ENCODE measurements at places on chromosomes 1 and 21.
A peak's percentile ranks its signal among the peaks of the same experiment; 100 is the strongest.

GRCh38 chr1:110390096-110390495, 730 bp downstream of the SLC16A4 start:
- peak; percentile 65 for DNase-seq

GRCh38 chr1:82995951-82996350, 1003.0 kb downstream of the TTLL7 start:
- DNase-seq, result no peak

DNA sequence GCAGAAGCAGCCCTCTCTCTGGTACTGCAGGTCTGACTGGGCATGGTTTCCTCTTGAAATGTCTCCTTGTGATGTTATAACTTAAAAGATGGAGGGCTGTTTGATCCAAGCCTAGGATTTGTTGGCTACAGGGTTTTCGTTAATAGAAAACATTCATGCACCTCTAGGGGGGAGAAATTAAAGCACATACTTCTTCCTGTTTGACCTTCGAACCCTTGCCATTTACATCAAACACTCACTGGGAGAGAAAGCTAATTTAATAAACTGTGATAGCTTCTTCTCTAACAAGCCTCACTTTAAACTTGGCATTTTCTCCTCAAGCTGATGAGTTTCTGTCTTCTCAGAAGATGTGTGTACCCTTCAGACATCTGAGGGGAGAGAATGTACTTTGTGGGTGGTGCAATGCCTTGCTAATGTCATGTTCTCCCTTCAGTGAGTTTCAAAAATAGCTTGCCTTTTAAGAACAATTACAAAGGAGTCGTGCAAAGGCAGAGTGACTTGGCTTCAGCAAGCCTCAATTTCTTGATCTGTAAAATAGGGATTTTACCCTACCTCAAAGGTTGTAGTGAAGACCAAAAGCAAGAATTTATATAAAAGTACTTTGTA, 20.4 kb downstream of the CACHD1 start:
- no peak for DNase-seq

DNA sequence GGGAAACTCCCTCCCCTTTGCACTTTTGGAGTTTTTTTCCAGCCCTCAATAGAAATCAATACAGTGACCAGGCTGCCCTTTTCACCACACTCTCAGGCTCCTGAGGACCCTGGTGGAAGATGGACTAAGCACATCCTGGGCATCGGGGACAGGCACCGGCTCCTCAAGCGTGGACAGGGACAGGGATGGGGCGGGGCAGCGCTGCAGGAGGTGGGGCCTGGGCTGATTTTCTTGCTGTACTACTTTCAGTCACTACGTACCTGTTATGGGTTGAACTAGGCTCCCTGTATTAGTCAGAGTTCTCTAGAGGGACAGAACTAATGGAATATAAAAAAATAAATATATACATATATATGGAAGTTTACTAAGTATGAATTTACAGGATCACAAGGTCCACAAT, 2.5 kb downstream of the MX2 start:
- no peak for DNase-seq

DNA sequence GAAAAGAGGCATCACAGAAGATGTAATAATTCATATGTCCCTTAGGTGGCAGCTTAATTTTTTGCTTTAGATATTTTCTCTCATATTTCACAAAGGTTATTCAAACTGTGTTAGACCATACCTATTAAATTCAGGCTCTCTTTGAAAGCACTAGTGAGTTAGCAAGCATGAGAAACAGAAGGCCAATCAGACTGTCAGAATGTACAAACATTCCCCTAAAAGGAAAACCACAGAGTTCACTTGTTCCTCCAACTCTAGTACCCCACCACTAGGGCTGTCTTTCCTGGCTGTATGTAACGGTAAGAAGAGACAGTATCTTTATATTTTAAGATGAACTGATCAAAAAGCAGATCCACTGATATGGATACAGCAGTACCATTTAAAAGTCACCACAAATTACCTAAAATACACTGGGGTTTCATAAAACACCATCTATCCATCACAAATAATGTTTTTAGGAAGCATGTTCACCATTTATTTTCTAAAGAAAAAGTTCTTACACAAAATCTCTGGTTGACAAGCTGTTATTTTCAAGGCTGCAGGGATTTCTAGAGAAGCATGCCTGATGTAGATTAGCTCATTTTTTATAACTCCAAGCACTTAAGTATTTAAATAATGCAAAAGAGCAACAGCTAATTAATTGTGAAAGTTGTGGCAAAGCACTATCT, 1.8 kb downstream of the ARPC5 start:
- DNase-seq, result peak; percentile 88

DNA sequence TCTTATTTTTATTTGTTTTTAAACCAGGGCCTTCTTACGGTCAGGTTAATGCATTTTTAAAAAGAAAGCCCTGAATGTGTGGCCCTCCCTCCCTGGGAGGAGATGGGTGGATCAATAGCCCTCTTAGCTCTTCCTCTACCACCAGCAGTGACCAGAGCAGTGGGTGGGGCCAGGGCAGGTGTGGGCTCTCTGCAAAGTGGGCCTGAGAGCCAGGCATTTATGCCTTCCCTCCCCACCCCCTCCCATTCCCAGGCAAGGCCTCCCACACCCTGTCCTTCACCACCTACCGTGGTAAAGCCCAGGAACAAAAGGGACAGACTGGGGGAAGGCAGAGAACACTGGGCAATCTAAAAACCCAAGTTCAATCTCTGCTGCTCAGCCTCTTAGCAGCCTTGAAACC, 63.9 kb downstream of the SSBP3 start:
- no peak for DNase-seq

GRCh38 chr1:6771441-6771769, 13.8 kb upstream of the CAMTA1 start:
- no peak for DNase-seq

DNA sequence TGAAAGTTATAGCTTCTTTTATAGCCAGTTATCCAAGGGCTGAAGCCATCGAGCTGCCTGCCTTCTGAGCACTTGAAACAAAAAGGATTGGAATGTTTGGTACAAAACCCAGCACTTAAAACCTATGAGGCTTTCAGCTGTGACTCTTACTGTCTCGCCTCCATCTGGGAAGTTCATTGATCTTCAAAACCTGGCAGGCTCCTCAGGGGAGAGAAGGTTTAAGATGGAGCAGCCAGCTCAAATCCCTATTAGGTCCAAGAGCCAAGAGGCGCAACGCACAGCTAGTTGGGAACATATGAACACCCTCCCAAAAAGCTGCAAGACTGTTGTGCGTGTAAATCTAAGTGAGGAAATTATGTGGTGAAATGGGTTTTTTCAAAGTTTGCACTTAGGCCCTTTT, 33.4 kb downstream of the BACE2 start:
- DNase-seq, result no peak

- DNase-seq, result no peak
These were observed 58.1 kb upstream of the ITPKB start for GRCh38 chr1:226797151-226797550.

DNA sequence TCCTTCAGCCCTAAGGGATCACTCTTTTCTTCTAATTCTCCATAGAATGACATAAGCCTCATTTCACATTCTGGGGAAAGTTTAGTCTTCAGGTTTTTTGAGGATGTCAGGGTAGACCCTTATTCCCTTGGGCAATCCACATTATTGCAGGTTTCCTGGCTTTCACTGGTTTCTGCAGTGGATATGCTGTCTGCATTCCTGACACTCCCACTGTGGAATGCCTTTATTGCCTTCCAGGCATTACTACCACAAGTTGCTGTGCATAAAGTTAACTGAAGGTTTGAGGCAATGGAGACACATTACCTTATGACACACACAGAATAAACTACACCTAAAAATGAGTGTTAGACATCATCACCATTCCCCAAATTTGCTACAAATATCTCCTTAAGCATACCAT, 12.7 kb downstream of the FASLG start:
- DNase-seq, result peak; percentile 58

- DNase-seq, result peak; percentile 56
These were observed 109.6 kb downstream of the SLC45A1 start for GRCh38 chr1:8427493-8427892.

GRCh38 chr1:175307160-175307559, 114.6 kb upstream of the KIAA0040 start:
- no peak for DNase-seq

- DNase-seq, result no peak
These were observed 45.5 kb downstream of the WDR64 start for GRCh38 chr1:241697640-241698018.

GRCh38 chr1:21801100-21801499, 11.0 kb upstream of the LDLRAD2 start:
- DNase-seq, result peak; percentile 46

DNA sequence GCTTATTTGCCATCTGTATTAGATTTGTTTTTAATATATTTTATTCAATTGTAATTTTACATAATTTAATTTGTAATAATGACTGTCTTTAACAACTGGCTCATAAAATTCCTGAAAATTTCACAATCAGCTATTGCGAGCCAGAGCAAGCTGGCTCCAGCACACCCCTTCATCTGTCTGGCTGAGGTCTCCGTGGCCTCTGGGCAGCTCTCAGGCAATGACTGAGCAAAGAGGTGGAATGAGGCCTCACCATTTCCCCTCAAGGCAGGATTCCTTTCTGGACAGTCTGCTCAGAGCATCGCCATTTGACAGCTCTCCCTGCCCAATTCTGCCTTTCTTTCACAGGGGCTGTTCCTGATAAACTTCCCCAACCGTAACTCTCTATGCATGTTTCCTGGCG, 5.8 kb upstream of the KANK4 start:
- DNase-seq, result peak; percentile 93

DNA sequence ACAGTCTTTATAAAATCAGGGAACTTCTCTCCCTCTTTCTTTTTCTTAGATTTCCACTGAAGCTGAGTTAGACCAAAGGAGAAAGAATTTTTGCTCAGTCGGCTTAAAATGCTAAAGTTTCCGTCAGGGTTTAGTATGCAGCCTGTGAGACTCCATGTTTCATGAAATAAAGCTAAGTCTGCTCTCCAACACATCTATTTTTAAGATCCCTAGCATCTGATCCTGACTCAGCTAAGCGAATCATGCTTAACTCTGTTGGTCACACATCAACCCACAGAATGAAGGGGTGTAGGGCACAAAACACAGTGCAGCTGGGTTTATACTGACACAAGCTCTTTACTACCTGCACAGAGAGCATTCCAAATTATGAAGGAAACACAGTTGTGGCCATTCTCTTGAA, 102.4 kb upstream of the ZNF281 start:
- peak; percentile 65 for DNase-seq

DNA sequence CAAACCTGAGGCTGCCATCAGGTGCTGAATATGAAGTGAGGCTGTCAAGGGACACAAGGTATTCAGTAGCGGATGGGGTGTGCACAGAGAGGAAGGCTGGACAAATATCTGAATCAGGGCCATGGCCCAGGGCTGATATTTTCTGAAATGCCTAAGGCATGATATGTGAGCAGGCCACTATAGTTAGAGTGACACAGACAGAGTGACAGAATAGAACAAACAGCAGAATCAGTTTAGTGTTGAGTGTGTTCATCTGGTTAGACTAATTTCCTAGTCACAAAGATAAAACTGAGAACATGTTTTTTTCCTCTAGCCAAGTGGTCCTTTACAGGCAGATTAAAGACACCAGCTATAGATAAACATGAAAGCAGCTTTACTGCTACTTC, 3.9 kb downstream of the OVAAL start:
- no peak for DNase-seq

- DNase-seq, result peak; percentile 72
These were observed 113.4 kb downstream of the DISP1 start for GRCh38 chr1:222928212-222928611.

- no peak for DNase-seq
These were observed 59.6 kb downstream of the KCNAB2 start for GRCh38 chr1:6105218-6105679.
